ENCODE measurements at places on chromosomes 1 and 21. TPM values are rescaled to one million over a fixed set of nuclear protein-coding genes. Genes with fewer than 3 reads are reported as not detected.

The KRTAP10-1 gene
- not detected for total RNA-seq

The PLA2G2F gene
- total RNA-seq, result not detected

The GNAT2 gene
- not detected for total RNA-seq

The C1orf115 gene
- total RNA-seq, result 34.3 TPM

The TMEM82 gene
- total RNA-seq, result not detected

The KIRREL1 gene
- 47.1 TPM for total RNA-seq

The FNDC5 gene
- total RNA-seq, result 0.21 TPM

The COL11A1 gene
- total RNA-seq, result 11.6 TPM

The PTPN22 gene
- total RNA-seq, result 2.7 TPM

The HOOK1 gene
- total RNA-seq, result under 0.01 TPM

The HAO2 gene
- total RNA-seq, result not detected

The TADA1 gene
- 16.6 TPM for total RNA-seq

DNA sequence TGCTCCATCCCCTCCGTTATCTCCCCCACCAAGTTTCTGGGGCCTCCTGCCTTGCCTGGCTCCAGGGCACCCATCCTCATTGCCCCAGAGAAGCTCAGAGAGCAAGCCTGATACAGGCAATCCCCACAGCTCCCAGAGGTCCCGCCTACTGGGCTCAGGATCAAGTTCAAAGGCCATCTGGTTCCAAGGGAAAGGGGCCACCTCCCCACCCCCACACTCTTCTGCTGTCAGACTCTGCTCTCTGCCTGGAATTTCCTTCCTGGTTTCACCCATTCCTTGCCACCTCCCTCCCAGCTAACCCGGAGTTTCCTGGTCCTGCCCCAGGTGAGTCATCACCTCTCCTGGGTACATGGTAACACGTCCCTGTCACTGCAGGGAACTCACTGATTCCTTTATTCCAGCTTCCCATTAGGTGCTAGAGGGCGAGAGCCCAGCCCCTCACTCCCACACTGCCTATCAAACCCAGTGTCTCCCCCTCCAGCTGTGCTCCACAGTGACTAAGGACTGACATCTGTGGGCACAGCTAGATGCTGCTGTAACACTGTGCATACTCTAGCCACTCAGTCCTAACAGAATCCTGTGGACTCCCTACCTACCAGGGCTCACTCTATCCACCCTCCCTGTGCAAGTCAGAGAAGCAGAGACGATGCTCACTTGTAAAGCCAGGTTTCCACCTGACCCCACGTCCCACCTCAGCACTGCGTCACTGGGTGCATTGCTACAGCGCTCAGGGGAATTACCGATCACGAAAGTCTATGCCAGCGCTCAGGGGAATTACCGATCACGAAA, 21.8 kb downstream of the RSPH1 start:
- DNase-seq, result no peak

GRCh38 chr1:42334240-42335049, 590 bp downstream of the FOXJ3 start:
- DNase-seq, result peak; percentile 27

DNA sequence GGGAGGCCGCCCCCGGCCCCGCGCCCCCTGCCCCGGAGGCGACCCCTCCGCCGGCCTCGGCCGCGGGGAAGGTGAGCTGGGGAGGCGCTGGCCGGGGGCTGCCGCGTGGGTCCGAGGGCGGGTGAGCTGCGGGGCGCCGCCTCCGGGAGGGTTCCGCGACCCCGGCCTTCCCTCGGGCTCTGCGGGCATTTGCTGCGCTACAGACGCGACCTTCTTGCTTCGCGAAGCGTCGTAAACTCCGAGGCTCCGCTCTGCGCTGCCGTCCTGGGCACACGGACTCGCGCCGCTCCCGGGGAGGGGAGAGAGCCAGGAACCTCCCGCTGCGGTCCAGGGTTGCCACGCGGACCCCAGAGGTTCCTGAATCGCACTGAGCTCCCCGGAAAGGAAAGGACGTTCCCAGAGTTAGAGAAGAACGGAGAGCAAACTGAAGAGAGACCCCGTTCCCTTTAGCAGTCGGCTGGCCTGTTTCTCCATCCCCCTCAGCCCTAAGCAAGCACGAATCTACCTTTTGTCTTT, 345 bp downstream of the SLX9 start:
- no peak for DNase-seq

GRCh38 chr1:6360117-6360496, 33.5 kb downstream of the ACOT7 start:
- DNase-seq, result no peak

GRCh38 chr1:193730017-193730416, 543.6 kb upstream of the B3GALT2 start:
- no peak for DNase-seq

DNA sequence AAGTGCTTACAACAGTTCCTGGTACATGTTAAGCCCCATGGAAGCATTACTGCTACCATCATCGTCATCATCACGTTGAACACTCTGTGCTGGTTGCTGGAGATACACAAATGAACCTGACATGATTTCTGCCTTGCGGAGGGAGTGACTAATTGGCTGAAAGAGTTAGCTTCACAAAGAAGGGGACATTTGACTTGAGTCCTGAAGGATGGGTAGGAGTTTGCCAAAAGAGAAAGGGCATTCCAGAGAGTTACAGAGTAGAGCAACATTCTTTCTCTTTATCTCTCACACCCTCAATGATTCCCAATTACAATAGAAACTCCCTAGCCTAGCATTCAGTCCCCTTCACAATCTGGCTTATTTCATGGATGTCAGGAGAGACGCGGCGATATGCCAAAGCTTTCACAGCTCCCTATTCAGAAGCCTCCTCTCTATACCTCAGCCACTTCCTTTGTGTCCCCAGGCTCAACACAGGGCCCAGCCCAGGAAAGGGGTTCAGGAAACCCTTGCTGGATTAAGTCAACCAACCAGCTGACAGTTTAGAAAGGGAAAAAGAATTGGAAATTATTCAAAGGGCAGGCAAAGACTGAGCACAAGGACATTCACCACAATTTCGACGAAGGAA, 38.0 kb downstream of the SLC1A7 start:
- DNase-seq, result no peak

- DNase-seq, result no peak
Observed at GRCh38 chr1:81974883-81975555, 174.3 kb downstream of the ADGRL2 start.

- no peak for DNase-seq
Observed at GRCh38 chr1:246032984-246033383, 474.1 kb downstream of the SMYD3 start.

DNA sequence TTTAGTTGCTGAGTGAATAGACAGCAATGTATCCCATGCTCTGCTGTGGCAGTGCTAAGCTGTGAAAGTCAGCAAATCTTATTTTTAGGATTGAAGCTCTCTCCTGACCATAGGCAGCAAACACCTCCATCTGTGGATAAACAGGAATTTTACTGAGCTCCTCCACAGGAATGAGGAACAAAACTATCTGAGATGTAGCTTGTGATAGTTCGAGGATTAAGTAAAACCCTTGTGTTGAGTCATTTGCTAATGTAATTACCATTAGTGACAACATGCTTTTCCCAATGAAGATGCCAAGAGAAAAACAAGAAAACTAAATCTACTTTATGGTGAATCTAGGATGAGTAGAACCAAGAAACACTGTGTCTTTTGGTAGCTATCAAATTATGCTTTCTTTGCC, 122.7 kb downstream of the CLEC20A start:
- no peak for DNase-seq

GRCh38 chr1:208597571-208597970, 353.4 kb upstream of the PLXNA2 start:
- no peak for DNase-seq

GRCh38 chr1:2982615-2983318, 38.5 kb upstream of the ACTRT2 start:
- DNase-seq, result no peak

DNA sequence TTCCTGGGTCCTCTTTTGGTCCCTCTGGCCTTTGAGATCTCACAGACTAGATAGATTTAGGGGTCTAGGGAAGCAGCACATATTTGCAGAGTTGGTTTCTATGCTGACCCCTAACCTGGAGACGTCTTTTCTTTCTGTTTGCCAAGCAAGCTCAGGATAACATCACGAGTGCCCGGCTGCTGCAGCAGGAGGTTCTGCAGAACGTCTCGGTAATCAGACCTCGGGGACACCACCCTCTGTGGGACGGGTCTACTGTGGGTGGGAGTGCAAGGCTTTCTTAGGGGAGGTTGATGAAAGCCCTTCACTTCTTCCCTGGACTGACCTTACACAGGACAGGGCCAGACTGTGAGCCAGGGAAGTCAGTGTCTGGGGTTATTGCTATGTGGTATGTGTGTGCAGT, 2.9 kb downstream of the IL24 start:
- no peak for DNase-seq

- peak; percentile 44 for DNase-seq
Observed at GRCh38 chr1:23865543-23865930, 2.6 kb downstream of the FUCA1 start.

DNA sequence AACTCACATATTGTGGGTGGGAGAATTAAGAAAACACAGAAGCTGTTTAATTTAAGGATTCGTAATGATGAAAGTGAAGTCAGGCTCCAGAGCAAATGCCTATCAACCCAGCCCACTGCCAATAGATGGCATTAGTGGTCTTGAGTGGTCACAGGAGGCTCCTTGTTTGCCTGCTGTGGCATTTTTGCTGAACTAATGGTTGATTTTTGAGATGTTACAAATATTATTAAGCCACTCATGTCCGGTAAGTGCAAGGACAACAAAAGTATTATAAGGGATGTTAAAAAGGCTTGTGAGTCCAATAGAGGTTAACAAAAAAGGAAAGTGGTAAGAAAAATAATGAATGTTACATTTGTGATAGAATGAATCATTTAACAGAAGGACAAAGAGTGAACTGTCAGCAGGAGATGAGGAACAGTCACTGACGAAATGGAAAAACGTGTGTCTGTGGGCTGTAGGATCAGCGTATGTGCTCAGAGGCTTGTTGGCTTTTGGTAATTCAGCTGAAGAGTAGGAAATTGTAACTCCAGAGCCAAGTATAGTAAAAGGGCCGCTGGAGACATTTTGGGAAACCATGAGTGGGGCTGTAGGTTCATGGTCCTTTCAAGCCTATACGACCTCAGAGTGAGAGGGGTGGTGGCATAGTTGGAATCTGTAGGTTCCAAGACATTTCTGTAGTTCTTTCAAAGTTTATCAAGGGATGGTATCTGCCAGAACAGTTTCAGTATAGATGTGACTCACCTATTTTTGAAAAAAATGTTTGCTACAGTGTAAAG, 11.2 kb downstream of the SFT2D2 start:
- DNase-seq, result no peak

DNA sequence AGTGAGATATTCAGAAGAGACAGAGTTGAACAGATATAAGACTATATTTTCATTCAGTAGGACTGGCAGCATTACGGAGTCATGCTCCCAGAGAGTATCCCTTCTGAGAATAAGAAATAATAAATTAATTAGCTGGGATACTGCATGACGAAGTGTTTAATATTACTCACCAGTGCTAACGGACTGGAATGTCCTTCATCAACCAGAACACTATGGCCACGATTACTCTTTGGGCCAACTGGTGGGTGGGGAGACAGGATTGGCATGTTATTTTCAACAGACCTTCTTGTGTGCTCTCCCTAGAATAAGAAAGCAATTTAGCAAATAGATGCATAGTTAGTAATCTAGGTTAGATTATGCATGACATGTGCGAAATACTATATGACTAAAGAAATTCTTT, 32.4 kb downstream of the ERICH3 start:
- no peak for DNase-seq

DNA sequence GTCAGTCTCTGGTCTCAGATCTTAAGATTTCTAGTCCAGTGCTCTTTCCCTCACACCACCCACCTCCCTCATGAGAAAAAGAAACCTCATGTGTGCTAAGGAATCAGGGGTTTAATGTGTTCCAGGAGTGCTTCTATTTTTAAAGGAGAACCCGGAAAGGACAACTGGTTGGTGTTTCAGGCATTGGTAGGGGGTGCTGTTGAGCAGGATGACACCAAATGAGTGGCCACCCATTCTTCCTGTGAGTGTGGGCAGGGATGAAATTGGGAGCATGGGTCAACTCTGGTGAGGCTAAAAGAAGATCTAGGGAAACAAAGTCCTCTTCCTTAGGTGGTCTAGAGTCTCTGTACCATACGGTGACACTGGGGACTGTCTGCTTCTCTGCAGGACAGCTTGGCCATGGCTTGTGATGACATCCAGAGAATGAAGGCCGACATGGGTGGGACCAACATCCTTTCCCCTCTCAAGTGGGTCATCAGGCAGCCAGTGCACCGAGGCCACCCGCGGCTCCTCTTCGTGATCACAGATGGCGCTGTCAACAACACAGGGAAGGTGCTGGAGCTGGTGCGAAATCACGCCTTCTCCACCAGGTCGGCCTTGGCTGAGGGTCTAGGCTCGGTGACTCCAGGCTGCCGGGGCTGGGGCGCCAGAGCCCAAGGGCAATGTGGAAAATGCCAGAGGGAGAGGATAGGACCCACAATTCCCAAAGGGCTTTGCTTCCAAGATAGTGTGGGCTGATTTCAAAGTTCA, 39.3 kb downstream of the VWA5B1 start:
- no peak for DNase-seq

DNA sequence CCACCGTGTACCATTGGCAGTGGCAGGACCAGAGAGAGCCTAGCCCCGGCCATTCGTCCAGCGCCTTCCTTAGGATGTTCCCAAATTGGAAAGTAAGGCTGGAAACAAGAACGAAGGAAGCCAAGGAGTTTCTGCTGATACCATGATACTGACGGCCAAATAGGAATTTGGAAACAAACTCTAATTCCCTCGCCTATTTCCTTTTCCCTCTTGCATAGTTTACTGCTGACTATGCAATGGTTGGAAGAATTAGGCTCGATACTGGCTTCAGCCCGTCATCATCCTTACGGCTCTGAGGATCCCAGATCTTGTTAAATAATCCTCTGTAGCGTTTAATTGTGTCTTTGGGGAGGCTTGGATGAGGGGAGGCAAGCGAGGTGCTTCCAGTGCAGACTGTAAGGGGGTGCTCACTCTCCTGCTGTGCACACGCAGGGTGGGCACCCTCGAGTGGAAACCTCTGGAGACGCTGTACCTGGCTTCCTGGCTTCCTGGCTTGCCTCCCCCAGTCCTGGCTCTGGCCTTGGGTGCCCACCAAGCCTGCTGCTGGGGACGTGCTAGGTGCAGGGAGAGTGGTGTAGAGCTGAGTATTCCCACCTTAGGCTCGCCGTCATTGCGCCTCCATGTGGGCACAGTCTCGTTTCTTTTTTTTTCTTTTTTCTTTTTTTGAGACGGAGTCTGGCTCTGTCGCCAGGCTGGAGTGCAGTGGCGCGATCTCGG, 27.4 kb upstream of the CAMTA1 start:
- DNase-seq, result no peak

DNA sequence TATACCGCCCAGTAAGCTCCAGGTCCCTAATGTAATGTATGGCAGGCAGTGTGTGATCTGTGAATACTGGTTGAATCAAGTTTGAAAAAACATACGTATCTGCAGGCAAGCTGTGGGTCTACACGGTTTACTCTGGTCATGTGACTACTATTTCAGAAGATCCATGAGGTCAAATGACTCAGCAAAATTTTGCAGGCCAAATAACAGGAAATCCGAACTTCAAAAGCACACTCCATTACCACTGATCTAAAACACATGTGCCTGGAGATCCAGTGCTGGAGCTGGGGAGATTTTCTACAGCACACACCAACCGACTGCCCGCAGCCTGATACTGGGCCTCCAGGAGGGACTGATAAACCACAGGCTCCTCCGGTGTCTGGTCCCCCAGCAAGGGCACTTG, 64.5 kb upstream of the SLC44A3 start:
- peak; percentile 69 for DNase-seq

All from tibial nerve (tissue), 4 donors.